Immature natural killer cell (primary cell): ENCODE measurements at places on chromosomes 2 and 18.

DNA sequence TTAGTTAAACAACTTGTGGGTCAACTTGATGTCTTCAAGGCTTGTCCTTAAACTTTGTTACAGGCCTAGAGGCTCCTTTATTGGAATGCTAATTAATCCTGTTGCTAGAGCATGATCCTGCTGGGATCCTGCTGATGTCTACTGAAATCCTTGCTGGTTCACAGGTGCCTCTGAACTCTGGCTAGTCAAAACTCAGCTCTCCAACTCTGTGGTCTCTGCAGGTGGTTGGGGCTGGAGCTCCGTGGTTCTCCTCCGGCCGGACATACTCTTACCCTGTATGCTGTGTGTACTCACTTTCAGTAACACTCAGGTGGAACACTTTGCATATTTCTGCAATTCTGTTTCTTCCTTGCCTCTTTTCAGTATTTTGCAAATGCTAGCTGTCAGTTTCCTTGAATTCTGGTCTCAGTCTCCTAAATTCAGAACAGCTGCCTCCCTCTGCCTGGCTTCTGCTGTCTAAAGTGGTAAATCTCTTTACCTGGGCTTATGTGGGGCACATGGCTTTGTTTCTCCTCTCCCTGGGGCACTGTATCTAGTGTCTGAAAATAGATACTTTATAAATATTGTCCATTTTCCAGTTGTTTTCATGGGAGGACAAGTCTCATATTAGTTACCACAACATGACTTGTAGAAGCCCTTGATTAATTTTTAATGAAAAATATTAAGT is 113.0 kb downstream of the ATP9B start:
- no peak overlapping the region for H3K27ac ChIP-seq
- no peak overlapping the region for H3K4me3 ChIP-seq
- peaks cover 5% of the 10 kb centered on the region for H3K4me1 ChIP-seq
- no peak for DNase-seq

- H3K27me3 ChIP-seq = peaks cover 35% of the 10 kb centered on the region
- peaks cover 39% of the 10 kb centered on the region for H3K4me1 ChIP-seq
- DNase-seq = no peak
- no peaks in the 10 kb centered on the region for H3K36me3 ChIP-seq
- H3K27ac ChIP-seq = peak overlapping the region; percentile 60
Observed at GRCh38 chr18:62522178-62522503, 684 bp upstream of the ZCCHC2 start.

DNA sequence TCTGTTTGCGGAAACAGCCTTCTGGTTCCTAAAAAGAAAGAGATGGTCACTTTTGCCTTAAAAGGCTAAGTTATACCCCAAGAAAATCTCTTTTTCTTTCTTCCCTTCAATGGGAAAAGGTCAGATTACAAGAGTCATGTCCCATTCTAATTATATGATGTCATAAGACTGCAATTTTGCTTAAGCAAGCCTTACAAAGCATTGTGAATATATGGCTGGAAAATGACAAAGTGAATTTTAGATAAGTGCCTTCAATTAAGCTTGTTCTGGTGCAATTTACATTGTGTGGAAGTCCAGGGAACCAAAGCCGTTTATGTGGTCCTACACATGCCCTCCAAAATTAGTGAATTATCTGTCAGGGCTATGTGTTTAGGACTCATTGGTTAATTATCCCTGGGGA is 7.6 kb upstream of the BMP10 start:
- peaks cover 13% of the 10 kb centered on the region for H3K27me3 ChIP-seq
- no peaks in the 10 kb centered on the region for H3K4me1 ChIP-seq
- no peaks in the 10 kb centered on the region for H3K36me3 ChIP-seq
- H3K27ac ChIP-seq = no peak overlapping the region
- DNase-seq = no peak

- no peak overlapping the region for H3K4me3 ChIP-seq
- peak; percentile 19 for DNase-seq
- no peaks in the 10 kb centered on the region for H3K36me3 ChIP-seq
- H3K27me3 ChIP-seq = peaks cover 1% of the 10 kb centered on the region
Observed at GRCh38 chr2:235779444-235779896, 285.6 kb downstream of the AGAP1 start.

- no peak for DNase-seq
- H3K4me1 ChIP-seq = peaks cover 10% of the 10 kb centered on the region
- no peak overlapping the region for H3K27ac ChIP-seq
- no peak overlapping the region for H3K4me3 ChIP-seq
- no peaks in the 10 kb centered on the region for H3K36me3 ChIP-seq
- H3K27me3 ChIP-seq = peaks cover 15% of the 10 kb centered on the region
Observed at GRCh38 chr2:104883357-104883756, 29.4 kb downstream of the POU3F3 start.

DNA sequence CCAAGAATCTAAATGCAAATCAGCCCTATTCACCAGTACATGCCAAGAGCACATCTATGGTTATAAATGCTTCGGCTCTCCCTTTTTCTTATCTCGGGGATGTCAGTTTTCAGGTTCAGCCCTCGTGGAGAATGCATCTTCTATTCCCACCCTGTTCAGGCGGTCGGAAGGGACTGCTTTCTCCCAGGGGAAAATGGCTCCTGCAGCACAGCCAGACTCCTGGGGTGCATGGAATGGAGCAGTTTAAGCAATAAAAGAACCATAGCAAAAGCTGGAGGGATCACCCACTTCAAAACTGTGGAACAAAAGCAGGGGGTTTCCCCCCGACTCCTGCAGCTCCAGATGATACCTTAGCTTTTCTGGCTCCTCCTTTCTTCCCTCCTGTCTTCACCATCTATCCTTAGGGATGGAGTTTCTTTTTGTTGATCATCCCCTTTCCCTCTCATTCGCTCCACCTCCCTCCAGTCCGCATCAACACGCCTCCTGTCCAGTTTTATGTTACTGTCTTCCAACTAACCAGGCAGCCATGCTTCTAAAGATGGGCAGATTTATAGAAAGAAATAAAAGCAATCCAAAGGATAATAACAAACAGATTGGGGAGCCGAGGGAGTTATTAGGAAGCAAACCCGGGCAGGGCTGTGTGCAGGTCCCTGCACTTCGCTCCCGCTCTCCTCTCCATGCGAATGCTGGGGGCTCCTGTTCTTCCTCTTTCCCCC is 356.2 kb upstream of the SMIM21 start:
- no peak overlapping the region for H3K27ac ChIP-seq
- DNase-seq = no peak
- H3K27me3 ChIP-seq = peaks cover 4% of the 10 kb centered on the region
- no peaks in the 10 kb centered on the region for H3K4me1 ChIP-seq

DNA sequence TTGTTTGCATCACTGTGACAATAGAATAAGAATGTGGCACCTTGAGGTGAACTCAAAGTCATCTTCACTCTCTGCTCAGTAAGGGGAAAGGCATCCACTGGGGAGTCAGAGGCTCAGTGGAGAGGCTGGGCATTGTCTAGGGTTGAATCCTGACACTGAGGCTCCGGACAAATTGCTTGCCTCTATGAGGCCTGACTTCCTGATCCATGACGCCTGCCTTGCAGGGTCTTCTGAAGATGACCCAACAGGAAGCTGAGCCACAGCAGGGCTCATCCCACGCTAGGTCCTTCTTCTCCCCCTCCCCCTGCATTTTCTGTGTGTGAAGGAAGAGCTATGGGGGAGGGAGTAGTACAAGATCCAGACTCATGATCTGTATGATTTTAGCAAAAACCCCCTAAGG is 265.1 kb downstream of the SH3BP4 start:
- no peak for DNase-seq
- no peaks in the 10 kb centered on the region for H3K36me3 ChIP-seq
- no peaks in the 10 kb centered on the region for H3K4me1 ChIP-seq
- no peak overlapping the region for H3K4me3 ChIP-seq

DNA sequence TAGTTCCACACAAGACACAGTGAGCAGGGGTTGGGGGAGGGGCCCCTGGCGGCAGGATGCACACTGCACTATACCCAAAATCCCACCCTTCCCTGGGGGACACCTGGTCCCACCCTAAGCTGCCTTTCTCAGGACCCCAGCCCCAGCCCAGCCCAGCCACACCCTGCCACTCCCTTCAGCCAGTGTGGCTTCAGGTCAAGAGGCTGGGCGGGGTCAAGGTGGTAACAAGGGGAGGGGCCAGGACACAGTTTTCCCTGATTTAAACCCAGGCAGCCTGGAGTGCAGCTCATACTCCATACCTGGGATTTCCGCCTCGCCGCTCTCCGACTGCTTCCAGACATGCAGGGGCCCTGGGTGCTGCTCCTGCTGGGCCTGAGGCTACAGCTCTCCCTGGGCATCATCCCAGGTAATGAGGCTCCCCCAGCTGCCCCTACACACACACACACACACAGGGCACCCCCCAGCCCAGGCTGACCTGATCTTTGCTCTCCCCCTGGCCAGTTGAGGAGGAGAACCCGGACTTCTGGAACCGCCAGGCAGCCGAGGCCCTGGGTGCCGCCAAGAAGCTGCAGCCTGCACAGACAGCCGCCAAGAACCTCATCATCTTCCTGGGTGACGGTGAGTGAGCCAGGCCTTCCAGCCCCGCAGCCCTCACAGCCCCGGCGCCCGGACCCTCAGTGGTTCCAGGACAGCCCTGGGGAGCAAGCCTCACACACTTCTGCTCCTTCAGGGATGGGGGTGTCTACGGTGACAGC is at the start of gene ALPG:
Gene ALPG (plus strand): TSS at position 289 of the 755 bp plus-strand sequence. CDS start 51 bp downstream, at position 340.
- no peaks in the 10 kb centered on the region for H3K4me1 ChIP-seq
- no peak within 1 kb of the TSS for H3K27ac ChIP-seq
- no peak within 1 kb of the TSS for H3K4me3 ChIP-seq
- peaks cover 2% of the 10 kb centered on the region for H3K27me3 ChIP-seq
- DNase-seq = no peak

- no peak overlapping the region for H3K27ac ChIP-seq
- no peaks in the 10 kb centered on the region for H3K4me1 ChIP-seq
- no peaks in the 10 kb centered on the region for H3K36me3 ChIP-seq
- DNase-seq = no peak
Observed at GRCh38 chr2:879540-879939, 71.1 kb upstream of the SNTG2 start.

- H3K4me3 ChIP-seq = no peak overlapping the region
- DNase-seq = no peak
- peak overlapping the region; percentile 64 for H3K27ac ChIP-seq
- peaks cover 15% of the 10 kb centered on the region for H3K4me1 ChIP-seq
Observed at GRCh38 chr18:13051950-13052349, 60.8 kb downstream of the CEP192 start.

- H3K4me1 ChIP-seq = no peaks in the 10 kb centered on the region
- H3K27me3 ChIP-seq = no peaks in the 10 kb centered on the region
- DNase-seq = no peak
- H3K27ac ChIP-seq = no peak overlapping the region
Observed at GRCh38 chr2:107553539-107553938, 273.2 kb upstream of the RGPD4 start.

DNA sequence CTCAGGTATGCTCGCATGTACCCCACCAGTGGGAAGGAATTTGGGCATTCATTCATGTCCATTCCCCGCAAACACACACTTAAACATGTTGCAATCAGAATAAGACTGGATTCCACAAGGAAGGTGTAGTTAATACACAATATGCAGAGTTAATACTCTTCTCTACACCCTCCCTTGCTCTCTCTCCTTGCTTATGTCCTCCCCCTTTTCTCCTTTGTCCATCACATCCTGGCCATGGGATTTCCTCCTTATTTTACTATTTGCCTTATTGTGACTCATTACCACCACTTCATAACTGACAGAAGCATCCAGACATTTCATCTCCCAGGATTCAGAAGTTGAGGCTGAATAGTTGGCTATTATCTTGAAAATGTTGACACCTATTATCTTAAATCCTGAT is 473.8 kb upstream of the SPHKAP start:
- H3K36me3 ChIP-seq = no peaks in the 10 kb centered on the region
- no peaks in the 10 kb centered on the region for H3K4me1 ChIP-seq
- no peak overlapping the region for H3K4me3 ChIP-seq
- DNase-seq = no peak

- H3K27me3 ChIP-seq = peaks cover 6% of the 10 kb centered on the region
- no peak overlapping the region for H3K27ac ChIP-seq
- H3K36me3 ChIP-seq = no peaks in the 10 kb centered on the region
- H3K4me3 ChIP-seq = no peak overlapping the region
Observed at GRCh38 chr2:46337208-46337994, 40.2 kb downstream of the EPAS1 start.

GRCh38 chr2:78127424-78127823 is 605.2 kb upstream of the LRRTM4 start:
- no peak overlapping the region for H3K4me3 ChIP-seq
- no peaks in the 10 kb centered on the region for H3K4me1 ChIP-seq
- no peak overlapping the region for H3K27ac ChIP-seq
- H3K36me3 ChIP-seq = no peaks in the 10 kb centered on the region
- no peak for DNase-seq

- H3K36me3 ChIP-seq = no peaks in the 10 kb centered on the region
- no peak overlapping the region for H3K27ac ChIP-seq
- H3K4me1 ChIP-seq = no peaks in the 10 kb centered on the region
- DNase-seq = no peak
Observed at GRCh38 chr2:157181234-157181633, 76.3 kb upstream of the GALNT5 start.

GRCh38 chr18:48860269-48861180 is 90.2 kb downstream of the SMAD7 start:
- no peaks in the 10 kb centered on the region for H3K36me3 ChIP-seq
- peaks cover 4% of the 10 kb centered on the region for H3K27me3 ChIP-seq
- H3K4me3 ChIP-seq = no peak overlapping the region
- H3K27ac ChIP-seq = no peak overlapping the region
- H3K4me1 ChIP-seq = peaks cover 18% of the 10 kb centered on the region

DNA sequence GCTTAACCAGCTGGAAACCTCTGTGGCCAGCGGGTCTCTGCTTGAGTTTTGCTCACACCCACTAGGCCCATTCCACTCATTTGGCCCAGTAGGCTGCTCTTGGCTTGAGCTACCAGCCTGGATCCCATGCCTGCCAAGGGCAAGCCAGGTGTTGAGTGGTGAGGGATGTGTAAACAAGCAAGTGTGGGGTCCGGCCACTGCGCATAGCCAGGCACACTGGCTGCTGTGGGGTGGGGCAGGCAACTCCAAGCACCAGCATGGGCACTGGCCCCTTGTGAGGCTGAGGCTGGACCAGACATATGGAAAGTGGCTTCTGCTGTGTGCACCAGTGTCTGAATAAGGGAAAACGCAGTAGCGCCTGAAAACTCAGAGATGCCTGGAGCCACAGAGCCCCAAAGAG is 732.7 kb downstream of the NR4A2 start:
- no peak overlapping the region for H3K27ac ChIP-seq
- no peaks in the 10 kb centered on the region for H3K4me1 ChIP-seq
- H3K4me3 ChIP-seq = no peak overlapping the region
